ENCODE measurements at places on chromosomes 11 and 22. TPM values are rescaled to one million over a fixed set of nuclear protein-coding genes. Genes with fewer than 3 reads are reported as not detected.
A peak's percentile ranks its signal among the peaks of the same experiment; 100 is the strongest.

Gene C11orf98
- total RNA-seq: 31.1 TPM

Gene GNG3
- not detected for total RNA-seq

- peak; percentile 36 for DNase-seq
Measured at GRCh38 chr11:122656631-122657101, 1.1 kb downstream of the UBASH3B start.

DNA sequence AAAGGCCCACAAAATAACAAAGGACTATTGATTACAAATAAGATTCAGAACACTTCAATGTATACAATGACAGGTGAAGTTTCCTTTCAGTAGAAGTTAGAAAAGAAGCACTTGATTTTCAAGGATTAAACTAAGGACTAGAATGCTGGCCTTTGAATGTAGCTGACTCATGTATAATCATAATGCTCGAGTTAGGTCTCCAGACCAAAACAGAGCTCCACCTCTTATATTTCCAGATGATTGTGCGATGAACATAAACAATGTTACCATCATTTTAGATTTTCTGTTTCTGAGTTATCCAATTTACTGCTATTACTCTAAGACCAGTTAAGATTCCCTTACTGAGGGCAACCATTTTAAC, 40.4 kb upstream of the RAPSN start:
- DNase-seq: no peak

DNA sequence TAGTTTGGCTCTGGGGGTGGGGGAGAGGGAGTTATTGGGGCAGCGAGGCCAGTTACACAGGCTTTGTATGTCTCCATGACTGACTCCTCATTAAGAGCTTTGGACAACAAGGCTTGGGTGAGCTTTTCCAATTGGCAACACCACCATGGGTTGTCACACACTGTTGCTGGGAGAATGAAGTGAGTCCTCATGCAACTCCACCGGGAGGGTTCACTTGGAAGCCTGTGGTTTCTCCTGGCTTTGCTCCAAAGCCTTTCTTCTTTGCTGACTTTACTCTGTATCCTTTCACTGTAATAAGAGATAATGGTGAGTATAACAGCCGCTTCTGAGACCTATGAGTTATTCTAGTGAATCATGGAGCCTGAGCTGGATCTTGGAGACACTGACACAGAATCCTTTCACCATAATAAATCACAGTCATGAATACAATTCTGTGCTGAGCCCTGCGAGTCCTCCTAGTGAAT, 24.9 kb downstream of the EIF3F start:
- no peak for DNase-seq

DNA sequence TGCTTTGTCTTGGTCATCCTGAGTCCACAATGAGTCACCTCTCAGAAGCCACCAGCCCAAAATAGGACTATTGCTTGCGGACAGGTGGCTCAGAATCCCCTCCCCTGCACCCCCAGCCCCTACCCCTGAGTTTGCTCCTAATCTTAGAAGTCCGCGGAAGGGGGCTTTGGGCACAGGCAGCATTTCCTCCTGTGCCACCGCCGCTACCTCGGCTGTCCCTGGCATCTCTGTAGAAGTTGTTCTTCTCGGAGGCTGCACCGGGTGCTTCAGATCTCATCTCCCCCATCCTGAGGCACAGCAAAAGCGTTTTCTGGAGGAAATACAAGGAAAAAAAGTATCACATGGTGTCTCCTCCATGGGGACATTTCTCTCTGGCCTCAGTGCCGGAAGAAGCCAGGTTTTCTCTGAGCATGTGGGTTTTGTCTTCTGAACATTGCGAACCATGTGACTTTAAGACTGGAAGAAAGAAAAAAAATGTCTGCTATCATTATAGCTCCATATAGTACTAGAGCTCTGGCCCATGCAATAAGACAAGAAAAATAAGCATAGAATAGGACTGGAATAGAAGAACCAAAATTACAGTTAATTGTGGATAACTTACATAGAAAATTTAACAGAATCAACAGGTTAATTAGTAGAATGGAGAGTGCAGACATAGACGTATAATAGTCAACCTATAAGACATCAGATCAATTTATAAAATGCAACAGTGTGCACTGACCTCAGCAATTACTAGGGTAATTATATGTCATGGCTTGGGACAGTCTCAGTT, 63.2 kb downstream of the SHISAL1 start:
- no peak for DNase-seq

Gene KCNK7
- total RNA-seq: 0.85 TPM

Gene FXYD6
- 30.2 TPM for total RNA-seq

Gene CCDC117
- total RNA-seq: 10.1 TPM

GRCh38 chr11:17352950-17353820, 1.6 kb downstream of the NCR3LG1 start:
- peak; percentile 77 for DNase-seq

Gene TYR
- total RNA-seq: not detected

Gene MOGAT2
- total RNA-seq: not detected

Gene MN1
- total RNA-seq: 7.7 TPM

GRCh38 chr11:1037506-1038055, 1.1 kb upstream of the MUC6 start:
- no peak for DNase-seq

Gene SLC22A6
- total RNA-seq: not detected

DNA sequence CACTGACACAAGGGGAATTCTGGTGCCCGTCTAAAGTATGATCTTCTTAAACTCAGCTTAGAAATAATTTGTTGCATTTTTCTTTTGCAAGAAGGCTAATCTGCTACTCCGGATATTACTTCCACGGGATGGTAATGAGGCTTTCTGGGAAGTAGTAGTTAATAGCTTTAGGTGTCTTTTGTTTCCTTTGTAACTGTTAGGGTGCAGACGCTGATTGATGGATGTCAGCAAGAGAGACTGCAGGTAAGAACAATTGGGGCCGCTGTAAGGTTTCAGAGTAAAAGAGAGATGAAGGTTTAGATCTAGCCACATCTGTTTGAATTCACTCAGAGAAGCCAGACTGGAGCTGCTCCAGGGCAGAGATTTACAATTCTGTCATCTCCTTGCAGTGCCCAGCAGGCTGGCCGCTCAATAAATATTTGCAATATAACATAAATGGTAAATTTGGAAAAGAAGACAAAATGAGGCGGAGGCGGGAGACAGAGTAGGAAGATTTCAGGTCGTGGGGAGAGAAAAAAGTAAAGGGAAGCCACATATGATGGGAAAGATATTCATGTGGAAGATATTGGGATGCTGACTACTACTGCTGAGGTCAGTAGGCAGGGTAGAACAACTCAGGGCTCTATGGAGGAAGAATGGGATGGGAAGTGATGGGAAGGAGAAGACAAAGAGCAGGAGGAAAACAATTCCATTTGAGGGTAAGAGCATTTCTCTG, 320.5 kb downstream of the AASDHPPT start:
- DNase-seq: no peak

Gene FGF3
- total RNA-seq: not detected

- DNase-seq: no peak
Measured at GRCh38 chr11:119470317-119471291, 47.6 kb upstream of the THY1 start.

Gene EP300
- total RNA-seq: 26.2 TPM

Gene MRGPRD
- total RNA-seq: not detected

DNA sequence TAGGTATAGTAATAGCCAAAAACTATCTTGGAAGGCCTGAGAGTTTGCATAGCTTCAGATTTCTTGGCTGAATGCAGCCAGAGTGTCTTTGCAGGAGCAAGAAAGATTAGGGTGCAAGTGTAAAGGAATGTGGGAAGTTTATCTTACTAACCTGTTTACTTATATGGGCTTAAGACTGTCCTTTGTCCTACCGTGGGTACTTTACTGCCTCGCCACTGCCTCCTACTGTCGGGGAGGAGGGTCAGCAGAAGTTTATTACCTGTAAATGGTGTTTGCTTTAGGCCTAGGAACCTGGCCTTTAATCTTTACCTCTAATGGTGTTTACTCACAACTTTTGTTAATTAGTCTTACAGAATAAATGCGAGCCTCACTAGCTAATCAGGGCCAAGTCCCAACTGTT, 633.8 kb downstream of the DLG2 start:
- DNase-seq: no peak

DNA sequence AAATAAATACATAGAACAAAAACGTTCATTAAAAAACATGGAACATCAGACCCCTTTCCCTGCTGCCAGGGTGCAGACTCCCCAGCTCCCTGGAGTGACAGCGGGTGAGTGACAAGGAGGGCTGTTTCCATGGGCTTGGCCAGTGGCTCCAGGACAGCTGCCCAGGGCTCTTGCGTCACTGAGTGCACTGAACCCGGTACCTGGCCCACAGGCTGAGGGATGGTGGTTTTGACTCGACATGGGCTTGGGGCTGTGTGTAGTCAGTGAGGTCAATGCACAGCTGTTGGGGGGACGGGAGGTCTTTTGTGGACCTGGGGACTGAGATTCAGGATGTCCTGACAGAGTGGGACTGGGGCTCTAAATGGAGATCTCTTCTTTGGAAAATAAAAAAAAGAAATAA, 142.1 kb upstream of the B3GAT1 start:
- no peak for DNase-seq

Gene UBQLNL
- total RNA-seq: not detected

- DNase-seq: no peak
Measured at GRCh38 chr11:19163617-19164016, 38.2 kb downstream of the CSRP3 start.

DNA sequence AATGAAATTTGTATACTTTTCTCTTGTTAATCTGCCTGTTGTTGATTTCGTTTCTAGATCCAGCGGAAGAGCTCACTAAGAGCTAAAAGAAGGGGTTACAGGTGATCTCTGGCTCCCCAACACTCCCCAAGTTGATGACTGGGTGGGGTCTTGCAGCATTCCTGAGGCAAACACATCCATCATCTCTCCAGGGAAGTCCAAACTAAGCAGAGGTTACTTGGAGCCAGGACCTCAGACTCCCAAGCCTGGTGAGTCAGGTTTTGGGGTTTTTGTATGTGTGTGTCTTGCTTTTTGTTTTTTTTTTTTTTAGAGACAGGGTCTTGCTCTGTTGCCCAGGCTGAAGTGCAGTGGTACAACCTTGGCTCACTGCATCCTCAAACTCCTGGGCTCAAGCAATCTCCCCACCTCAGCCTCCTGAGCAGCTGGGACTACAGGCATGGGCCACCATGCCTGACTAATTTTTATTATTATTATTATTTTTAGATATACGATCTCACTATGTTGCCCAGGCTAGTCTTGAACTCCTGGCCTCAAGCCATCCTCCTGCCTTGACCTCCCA, 11.5 kb upstream of the RPS3 start:
- no peak for DNase-seq

GRCh38 chr22:22009661-22010060, 27.1 kb upstream of the TOP3B start:
- no peak for DNase-seq

DNA sequence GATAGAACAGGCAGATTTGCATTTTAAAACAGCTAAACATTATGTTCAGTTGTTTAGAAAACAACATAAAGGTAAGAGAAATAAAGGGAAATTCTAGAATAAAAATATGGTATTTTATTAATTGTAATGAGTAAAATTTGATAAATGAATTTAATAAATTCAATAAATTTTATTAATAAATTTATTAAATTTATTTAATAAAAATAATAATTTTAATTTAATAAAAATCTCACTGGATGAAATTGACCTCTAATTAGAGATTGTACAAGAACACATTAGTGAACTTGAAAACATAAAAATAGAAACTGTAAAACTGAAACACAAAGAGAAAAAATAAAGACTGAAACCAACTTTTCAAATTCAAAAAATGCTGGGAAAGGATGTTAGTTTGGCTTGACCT, 605.7 kb upstream of the LRRC4C start:
- no peak for DNase-seq

GRCh38 chr11:2443881-2444820, at the start of gene TRPM5:
Gene TRPM5, minus strand, starts transcription at chr11:2444514. Its CDS starts 21,478 bp downstream, at chr11:2423036.
- no peak for DNase-seq

Gene GANAB
- total RNA-seq: 90.2 TPM

Gene TEX12
- total RNA-seq: 0.22 TPM

Gene GRIA4
- not detected for total RNA-seq

GRCh38 chr11:116953530-116954285, 116.3 kb upstream of the APOA1 start:
- DNase-seq: no peak

Gene PPP2R5B
- total RNA-seq: 22.5 TPM

Gene CBX6
- 32.9 TPM for total RNA-seq

- no peak for DNase-seq
Measured at GRCh38 chr11:134413826-134414731, 2.0 kb upstream of the B3GAT1 start.

DNA sequence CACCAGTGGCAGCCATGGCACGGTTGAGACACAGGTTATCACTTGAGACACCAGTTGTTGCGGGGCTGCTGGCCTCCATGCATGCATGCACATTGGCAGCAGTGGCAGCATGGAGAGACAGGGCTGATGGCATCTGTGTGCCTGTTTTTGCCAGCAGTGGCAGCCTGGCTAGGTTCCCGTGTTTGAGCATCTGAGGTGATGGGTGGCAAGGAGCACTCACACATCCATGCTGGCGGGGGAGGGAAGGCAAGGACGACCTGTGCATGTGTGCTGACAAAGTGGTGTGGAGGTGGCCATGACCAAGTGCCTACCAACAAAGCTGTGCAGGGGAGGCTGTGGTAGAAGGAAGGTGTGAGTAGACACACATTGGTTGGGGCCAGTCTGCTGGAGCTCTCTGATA, 133.5 kb downstream of the CNTN5 start:
- DNase-seq: no peak

DNA sequence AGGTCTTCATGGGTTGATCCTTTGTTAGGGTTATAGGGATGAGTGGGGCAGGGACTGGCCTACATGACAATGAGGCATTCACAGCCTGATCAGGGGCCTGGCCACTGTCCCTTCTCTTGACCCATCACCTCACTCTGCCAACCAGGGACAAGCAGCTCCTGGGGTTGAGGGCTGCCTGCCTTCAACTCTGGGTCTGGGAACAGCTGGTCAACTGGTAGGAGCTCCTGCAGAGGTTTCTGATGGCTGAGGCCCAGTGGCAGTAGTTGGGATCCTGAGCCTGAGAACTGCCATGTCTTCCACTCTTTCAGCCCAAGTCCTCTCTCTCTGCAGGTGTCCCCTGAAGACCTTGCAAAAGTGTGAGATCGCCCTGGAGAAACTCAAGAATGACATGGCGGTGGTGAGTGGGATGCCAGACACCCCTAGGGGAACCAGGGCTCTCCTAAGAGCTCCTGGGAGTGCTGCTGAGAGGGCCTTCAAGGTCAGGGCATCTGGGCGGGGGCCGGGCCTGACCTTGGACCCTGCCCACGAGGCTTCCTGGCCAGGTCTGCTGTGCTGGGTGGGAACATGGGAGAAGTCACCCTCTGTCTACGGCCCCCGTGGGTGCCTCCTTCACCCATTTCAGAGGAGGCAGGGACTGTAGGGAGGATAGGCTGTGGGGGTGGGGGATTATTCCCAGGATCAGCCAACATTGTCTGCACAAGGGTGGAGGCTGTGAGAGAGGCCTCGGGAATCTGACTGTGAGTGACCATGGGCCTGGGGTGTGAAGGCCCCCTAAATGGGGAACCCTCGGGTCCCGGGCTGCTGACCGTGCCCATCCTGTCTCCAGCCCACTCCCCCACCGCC, 76.8 kb downstream of the MED15 start:
- peak; percentile 6 for DNase-seq

All from left ventricle myocardium inferior (tissue), 1 donor.